Fibroblast of skin of back (primary cell): ENCODE measurements at places on chromosomes 7 and 10.

- no peak for DNase-seq
Observed at GRCh38 chr7:1478480-1478879, 19.2 kb upstream of the MICALL2 start.

- no peak for DNase-seq
Observed at GRCh38 chr10:847868-848267, 83.6 kb downstream of the LARP4B start.

DNA sequence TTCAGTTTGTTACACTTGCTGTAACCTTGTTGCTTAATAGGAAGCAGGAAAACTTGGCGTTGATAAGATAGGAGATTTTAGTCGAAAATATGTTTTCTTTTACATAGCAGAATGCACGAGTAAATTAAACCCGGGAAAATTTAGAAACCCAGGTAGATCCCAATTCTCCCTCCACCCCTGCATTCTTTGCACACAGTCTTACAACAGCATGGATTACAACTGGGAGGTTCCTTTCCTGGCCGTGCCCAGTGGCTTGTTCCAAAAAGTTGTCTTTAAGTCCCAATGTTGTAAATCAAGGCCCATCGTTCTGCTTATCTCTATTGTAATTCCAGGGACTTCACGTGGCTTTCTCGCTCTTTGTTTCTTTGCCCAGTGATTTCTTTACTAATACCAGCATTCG lies 1.1 kb upstream of the DPY19L1 start:
- no peak for DNase-seq

DNA sequence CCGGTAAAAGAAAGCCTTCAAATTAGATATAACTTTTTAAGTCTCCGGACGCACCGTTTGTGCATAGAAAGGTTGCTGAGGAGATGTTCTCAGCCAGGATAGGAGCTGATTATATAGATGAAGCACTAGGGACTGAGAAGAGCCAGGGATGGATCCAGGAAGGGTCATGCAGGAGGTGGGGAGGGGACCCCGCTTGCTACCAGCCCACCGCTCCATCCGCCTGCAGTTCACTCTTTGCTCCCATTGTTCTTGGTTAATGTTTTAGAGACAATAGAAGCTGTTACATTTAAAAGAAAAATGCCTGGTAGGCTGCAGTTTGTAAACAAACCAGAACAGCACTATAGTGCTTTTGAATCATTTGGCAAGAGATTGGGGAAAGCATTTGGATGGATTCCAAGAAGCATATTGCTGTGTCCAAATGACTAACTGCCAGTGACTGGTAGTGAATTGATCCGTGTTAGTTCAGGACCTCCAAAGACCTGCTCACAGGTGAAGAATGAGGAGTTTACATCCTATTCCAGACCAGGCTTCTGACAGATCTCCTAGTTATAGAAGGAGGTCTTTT lies 175.9 kb upstream of the TAC1 start:
- no peak for DNase-seq

DNA sequence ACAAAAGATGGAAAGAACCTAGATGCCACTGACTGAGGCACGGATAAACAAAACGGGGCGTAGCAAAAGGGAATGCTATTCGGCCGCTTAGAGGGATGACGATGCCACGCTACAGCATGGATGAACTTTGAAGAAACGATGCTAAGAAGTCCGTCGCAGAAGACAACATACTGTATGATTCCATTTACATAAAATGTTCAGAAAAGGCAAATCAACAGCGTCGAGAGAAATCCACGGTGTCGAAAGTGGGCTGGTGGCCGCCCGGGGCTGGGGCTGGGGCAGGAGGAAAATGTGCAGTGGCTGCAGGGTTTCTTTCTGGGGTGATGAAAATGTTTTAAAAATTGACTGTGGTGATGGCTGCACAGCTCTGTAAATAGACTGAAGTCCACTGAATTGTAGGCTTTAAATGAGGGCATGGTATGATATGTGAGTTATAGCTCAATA lies 24.1 kb downstream of the GNA12 start:
- DNase-seq = no peak

GRCh38 chr10:128069351-128070051 lies 56.7 kb downstream of the MKI67 start:
- peak; percentile 61 for DNase-seq

DNA sequence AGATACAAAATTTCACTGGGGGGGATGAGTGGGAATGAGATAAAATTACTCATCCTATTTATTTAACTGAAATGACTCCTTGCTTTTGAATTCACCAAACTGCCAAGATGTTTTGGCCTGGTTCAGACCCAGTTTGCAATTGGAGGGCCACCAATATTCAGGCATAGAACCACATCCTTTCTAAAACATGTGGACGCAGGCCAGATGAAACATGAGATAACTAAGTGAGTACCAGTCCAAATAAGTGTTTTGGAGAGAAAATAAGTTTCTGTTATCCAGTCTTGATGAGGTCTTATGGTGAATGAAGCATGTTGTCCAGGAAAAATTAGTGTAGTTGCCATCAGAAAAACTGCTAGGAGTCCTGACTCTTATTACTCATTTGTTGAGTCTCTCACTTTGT lies 36.3 kb upstream of the PDK4 start:
- peak; percentile 46 for DNase-seq

DNA sequence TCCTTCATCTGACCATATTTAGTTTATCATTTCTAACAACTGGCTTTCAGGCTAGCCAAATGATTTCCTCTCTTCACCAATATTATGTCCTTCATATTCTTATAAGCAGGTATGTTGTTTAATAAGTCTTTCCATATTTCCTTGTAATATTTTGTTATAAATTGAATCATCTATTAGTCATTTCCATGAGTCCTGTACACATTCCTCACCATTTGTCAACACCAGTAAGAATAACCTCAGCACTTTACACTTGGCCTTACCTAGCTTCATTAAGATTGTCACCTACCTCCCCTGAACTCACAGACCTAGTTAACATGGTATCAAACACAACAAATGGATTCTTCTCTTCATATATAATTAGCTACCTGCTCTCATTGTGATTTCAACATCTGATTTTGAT lies 282.3 kb downstream of the SEMA3D start:
- DNase-seq = no peak

DNA sequence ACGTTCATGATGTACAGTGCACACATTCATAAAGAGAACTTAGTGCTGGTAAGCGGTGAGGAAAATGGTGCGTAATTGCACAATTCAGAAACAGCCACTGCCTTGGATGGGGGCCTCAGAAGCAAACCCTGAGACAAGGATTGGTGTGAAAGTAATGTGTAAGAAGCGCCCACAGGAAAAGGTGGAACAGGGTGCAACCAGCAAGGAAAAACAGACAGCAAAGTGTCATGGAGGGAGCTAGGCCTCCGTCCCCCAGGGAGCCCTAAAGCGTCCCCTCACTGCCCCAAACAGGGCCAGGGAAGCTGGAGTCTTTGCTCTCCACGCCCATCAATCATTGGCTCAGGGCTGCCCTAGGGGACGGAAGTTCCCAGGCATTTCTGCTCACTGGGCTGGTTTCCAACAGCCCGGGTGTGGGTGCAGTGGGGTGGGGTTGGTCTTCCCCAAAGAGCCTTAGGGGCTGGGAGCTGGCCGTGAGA lies 9.6 kb upstream of the C10orf105 start:
- no peak for DNase-seq
